Germinal center (tissue), 1 donor: ENCODE measurements at places on chromosomes 12 and 14.

- DNase-seq = no peak
Measured at GRCh38 chr12:108982621-108983219, 38.1 kb downstream of the SVOP start.

DNA sequence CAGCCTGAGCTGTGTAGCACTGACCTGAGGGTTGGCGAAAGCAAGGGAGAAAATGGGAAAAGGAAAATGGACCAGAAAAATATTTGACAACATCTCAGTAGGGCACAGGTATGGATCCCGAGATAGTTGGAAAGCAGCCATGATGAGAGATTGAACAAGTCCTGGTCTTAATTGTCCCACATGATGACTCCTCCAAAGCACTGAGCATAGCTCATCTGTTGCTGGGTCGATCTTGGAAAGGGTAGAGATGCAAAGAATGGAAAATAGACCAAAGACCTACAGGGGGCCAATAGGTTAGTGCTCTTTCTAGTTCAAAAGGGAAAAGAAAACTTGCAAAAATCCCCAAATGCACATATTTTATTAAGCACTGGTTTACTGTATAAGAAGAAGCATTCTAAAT lies 251.9 kb downstream of the SEC23A start:
- DNase-seq = no peak

GRCh38 chr14:81157431-81157830 lies 63.3 kb downstream of the GTF2A1 start:
- no peak for DNase-seq

DNA sequence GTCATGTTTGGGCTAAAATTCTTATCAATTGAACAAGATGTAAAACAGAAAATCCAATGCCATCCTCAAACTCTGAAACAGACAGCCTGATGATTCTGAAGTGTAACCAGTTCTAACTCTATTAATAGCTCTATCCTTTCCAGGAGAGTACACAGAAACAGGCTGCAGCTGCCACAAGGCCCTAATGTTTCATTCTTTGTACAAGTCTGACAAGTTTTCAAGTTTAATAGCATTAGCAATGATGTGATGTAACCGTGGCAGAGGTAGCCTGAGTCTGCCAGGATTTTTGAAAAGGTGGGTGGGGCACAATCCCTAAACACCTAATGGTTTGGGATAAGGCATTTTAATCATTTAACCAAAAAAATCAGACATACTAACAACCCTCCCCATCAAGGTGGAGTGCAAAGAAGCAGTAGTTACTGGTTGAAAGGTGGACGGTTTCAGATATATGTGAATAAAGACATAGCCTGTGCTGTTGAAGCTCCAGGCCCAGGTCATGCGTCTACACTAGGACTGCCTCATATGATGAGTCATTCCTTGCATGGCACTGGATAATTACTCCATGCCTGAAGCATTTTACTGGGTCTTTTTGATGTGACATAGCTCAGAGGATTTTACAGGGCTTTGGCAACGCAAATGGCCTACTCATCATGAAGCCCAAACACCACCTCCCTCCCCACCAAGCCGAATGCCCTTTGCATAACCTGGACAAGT lies 145.1 kb upstream of the GRIP1 start:
- DNase-seq = no peak

DNA sequence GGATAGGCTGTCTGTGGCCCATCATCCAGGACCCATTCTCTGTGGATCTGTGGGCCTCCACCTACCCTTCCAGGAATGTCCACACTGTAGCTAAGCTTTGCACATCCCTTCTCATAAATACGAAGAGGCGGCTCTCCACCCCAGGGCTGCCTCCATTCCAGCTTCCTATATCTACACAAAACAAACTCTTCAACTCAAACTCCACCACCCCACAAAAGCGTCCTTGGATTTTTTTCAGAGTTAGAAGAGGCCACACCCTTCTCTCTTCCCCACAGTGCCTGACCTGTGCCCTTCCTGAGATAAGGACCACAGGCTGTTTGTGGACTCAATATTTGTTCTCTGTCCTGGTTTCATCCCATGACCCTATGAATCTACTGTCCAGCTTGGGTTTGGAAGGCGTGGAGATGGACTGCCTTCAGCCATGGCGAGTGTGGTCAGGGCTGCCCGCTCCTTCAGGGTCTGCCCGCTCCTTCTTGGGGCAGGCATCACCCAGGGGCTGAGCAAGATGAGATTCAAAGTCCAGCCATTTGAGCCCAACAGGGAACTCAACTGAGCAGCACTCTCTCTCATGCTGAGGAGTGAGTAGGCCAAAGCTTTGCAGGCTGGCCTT lies 13.0 kb upstream of the SERPINA12 start:
- no peak for DNase-seq

DNA sequence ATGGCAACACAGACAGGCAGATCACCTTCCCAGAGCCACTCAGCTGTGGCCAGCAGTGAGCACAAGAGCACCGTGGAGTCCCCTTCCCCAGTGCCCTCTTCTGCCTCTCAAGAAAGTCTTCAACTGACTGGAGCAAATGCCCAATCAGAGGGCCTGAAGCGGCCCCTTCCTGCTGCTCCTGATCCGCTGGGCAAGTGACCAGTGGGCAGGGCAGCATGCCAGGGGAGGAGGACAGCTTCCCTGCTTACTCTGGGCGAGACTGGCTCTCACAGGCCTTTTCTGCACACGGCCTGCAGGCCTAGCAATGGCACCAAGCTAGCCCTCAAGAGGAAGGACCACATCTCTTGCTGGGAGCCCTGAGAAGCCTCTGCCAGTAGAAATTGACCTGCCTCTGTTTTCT lies 890 bp downstream of the KRT71 start:
- DNase-seq = no peak

DNA sequence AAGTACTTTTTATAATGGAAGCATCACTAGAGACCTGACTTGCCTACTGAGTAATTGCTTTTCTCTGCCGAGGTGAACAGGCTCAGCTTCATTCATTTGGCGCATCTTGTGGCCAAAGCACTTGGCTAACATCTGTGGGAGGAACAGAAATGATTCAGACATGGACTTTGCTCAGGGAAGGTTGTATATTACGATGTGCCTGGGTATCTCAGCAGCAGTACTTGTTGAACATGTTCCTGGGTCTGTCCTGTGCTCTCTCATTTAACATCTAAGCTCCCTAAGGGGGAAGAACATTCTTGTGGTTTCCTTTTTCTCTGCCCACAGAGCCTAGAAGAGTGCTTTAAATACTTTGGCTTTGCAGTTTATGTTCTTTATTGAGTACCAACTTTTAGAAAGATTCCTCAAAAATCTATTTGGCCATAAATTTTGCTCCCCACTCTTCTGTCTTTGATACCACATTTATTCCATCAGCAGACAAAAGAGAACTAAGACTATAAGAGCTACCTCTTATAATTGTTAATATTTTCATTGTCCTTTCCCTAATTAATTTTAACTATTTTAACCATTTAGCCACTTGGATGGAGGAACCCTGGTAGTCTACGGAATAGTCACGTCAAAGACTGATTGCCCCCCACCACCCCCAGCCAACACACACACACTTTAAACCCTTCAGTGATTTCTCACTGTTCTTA lies 101.2 kb upstream of the EGLN3 start:
- no peak for DNase-seq
